ENCODE measurements at places on chromosomes 7 and 10. TPM values are rescaled to one million over a fixed set of nuclear protein-coding genes. Genes with fewer than 3 reads are reported as not detected.

CPA4 gene
- not detected for total RNA-seq

TAC1 gene
- total RNA-seq = 1.1 TPM

CCL24 gene
- not detected for total RNA-seq

HTR7 gene
- total RNA-seq = not detected

PPP1R9A gene
- 15.6 TPM for total RNA-seq

DCLRE1A gene
- total RNA-seq = 62.4 TPM

KNDC1 gene
- total RNA-seq = not detected

SH2D4B gene
- 0.07 TPM for total RNA-seq

ZMYND11 gene
- 81.2 TPM for total RNA-seq

PDK4 gene
- total RNA-seq = not detected

NKX2-3 gene
- total RNA-seq = not detected

CDH23 gene
- 49.7 TPM for total RNA-seq

CELF2 gene
- total RNA-seq = not detected

INMT gene
- 0.17 TPM for total RNA-seq

PCLO gene
- 2.1 TPM for total RNA-seq

SPDYE2B gene
- not detected for total RNA-seq

PITX3 gene
- not detected for total RNA-seq

CDC14C gene
- total RNA-seq = not detected

SGMS1 gene
- 13.2 TPM for total RNA-seq

TUBB8 gene
- 0.24 TPM for total RNA-seq

CCDC146 gene
- 1.1 TPM for total RNA-seq

PRR15 gene
- 0.17 TPM for total RNA-seq

CC2D2B gene
- not detected for total RNA-seq

OR6V1 gene
- not detected for total RNA-seq

PLEKHS1 gene
- 0.09 TPM for total RNA-seq

TRIM50 gene
- total RNA-seq = not detected

AGR2 gene
- not detected for total RNA-seq

ZCWPW1 gene
- total RNA-seq = 1.1 TPM

MACC1 gene
- not detected for total RNA-seq

CALML3 gene
- not detected for total RNA-seq

NKX1-2 gene
- total RNA-seq = not detected

ZSCAN21 gene
- 17.2 TPM for total RNA-seq

AKR1D1 gene
- not detected for total RNA-seq

CCDC3 gene
- 3.0 TPM for total RNA-seq

NCF1 gene
- total RNA-seq = not detected

BMPER gene
- total RNA-seq = 8.2 TPM

AOC1 gene
- total RNA-seq = not detected

ENTPD7 gene
- total RNA-seq = 10.1 TPM

CYP17A1 gene
- total RNA-seq = not detected

NDUFB8 gene
- total RNA-seq = 297 TPM

SP8 gene
- total RNA-seq = not detected

ZNF783 gene
- total RNA-seq = 10.8 TPM

CCL26 gene
- not detected for total RNA-seq

SPDYE1 gene
- total RNA-seq = not detected

GIMAP7 gene
- not detected for total RNA-seq

LRMDA gene
- not detected for total RNA-seq

FUOM gene
- 16.0 TPM for total RNA-seq

TEX36 gene
- total RNA-seq = 0.61 TPM

RABGEF1 gene
- 20.0 TPM for total RNA-seq

ASAH2 gene
- 5.5 TPM for total RNA-seq

ADCYAP1R1 gene
- total RNA-seq = 0.11 TPM

ICA1 gene
- not detected for total RNA-seq

Data from A673 (cell line).